ENCODE measurements at places on chromosomes 4 and X. TPM values are rescaled to one million over a fixed set of nuclear protein-coding genes. Genes with fewer than 3 reads are reported as not detected.

Gene IRS4
- not detected for total RNA-seq

Gene F9
- total RNA-seq: not detected

Gene RAB40AL
- total RNA-seq: not detected

Gene HSD17B11
- 33.8 TPM for total RNA-seq

Gene MAGEB17
- not detected for total RNA-seq

Gene PPBP
- not detected for total RNA-seq

Gene SLITRK4
- total RNA-seq: not detected

Gene CLDN34
- not detected for total RNA-seq

Gene USP26
- total RNA-seq: not detected

Gene MOB1B
- total RNA-seq: 9.5 TPM

Gene ANOS1
- total RNA-seq: 1.4 TPM
